Cardiac fibroblast (primary cell): ENCODE measurements at places on chromosomes 7 and 10.
A peak's percentile ranks its signal among the peaks of the same experiment; 100 is the strongest.

DNA sequence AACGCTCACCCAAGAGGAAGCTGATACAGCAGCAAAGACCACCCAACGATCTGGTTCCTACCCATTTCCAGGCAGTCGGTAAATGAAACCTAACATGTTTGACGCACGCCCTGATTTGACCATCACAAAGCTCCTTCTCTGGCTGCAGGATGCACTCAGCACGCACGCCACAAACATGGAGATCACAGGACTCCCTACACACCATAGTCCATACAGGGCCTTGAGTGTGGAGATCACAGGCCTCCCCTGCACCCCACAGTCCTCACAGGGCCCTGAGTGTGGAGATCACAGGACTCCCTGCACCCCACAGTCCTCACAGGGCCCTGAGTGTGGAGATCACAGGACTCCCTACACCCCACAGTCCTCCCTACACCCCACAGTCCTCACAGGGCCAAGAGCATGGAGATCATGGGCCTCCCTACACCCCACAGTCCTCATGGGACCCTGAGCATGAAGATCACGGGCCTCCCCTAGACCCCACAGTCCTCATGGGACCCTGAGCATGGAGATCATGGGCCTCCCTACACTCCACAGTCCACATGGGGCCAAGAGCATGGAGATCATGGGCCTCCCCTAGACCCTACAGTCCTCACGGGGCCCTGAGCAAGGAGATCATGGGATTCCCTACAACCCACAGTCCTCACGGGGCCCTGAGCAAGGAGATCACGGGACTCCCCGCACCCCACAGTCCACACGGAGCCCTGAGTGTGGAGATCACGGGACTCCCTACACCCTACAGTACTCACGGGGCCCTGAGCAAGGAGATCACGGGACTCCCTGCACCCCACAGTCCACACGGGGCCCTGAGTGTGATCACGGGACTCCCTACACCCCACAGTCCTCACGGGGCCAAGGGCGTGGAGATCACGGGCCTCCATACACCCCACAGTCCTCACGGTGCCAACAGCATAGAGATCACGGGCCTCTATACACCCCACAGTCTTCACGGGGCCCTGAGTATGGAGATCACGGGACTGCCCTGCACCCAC, 409.2 kb downstream of the DNAJB6 start:
- no peak for DNase-seq

GRCh38 chr10:47318706-47319105, 3.5 kb upstream of the GDF2 start:
- no peak for DNase-seq

GRCh38 chr7:50682573-50682972, 100.1 kb downstream of the GRB10 start:
- DNase-seq: no peak

DNA sequence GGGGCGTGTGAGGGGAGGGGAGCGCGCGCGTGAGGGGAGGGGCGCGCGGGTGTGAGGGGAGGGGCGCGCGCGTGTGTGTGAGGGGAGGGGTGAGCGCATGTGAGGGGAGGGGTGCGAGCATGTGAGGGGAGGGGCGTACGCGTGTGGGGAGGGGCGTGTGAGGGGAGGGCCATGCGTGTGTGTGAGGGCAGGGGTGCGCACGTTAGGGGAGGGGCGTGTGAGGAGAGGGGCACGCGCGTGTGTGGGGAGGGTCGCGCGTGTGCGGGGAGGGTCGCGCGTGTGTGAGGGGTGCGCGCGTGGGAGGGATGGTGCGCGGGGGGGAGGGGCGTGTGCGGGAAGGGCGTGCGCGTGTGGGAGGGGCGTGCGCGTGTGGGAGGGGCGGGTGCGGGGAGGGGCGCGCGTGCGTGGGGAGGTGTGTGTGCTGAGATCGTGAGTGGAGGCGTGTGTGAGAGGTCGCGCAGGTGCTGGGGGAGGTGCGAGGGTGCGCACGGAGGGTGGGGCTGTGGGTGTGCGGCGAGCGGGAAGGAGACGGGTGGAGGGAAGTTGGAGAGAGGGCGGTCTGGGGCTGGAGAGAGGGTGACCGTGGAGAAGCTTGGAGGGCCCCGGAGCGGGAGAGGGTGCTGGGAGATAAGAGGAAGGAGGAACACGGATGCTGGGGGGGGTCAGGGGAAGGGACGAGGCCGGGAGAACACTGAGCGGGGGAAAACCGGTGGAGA, 19.7 kb downstream of the MXI1 start:
- DNase-seq: peak; percentile 15

GRCh38 chr10:7937315-7937945, 117.1 kb upstream of the GATA3 start:
- DNase-seq: no peak

DNA sequence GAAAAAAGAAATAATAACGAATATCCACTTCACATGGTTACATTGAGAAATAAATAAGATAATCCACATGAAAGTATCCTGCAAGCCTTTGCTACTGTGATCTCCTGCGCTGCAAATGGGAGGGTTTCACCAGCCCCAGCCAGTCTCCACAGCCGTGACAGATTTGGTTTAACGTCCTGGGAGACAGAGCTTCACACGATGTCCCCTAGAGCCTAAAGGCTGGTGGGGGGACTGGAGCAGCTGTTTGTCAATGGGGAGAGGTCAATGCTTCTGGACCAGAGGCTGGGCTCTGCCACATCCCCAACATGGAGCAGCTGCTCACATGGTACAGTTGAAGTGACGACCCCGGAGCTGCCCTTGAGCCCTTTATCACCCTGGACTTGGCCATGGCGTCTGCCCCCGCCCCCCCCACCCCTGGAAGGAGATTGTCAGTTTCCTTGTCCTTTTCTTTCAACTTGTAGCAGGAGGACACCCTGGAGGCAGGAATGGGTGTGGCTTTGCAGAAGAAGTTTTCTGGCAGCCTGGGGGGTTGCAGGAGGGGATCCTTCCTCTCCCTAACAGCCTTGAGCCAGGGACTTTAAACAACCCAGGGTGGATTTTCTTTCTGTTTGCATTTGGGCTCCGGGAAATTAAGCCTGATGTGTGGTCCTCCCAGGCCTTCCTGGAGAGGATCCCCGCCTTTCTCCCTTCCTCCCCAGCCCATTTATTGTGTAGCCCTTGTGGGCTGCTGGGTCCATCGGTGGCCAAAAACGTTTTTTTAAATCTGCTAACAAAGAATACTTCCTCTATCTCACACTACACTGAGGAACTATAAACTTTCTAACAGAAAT, 37.0 kb upstream of the MXI1 start:
- no peak for DNase-seq

GRCh38 chr7:151368136-151368571, 26.5 kb downstream of the NUB1 start:
- peak; percentile 80 for DNase-seq

GRCh38 chr7:122056977-122057376, 87.1 kb downstream of the AASS start:
- DNase-seq: peak; percentile 1

GRCh38 chr7:594212-594913, 74.7 kb upstream of the PDGFA start:
- DNase-seq: no peak

- DNase-seq: no peak
These were observed 8.7 kb upstream of the OGA start for GRCh38 chr10:101826852-101827434.

GRCh38 chr7:3943779-3944520, 642.9 kb downstream of the SDK1 start:
- no peak for DNase-seq

- no peak for DNase-seq
These were observed 376.1 kb upstream of the MTPN start for GRCh38 chr7:136353287-136353686.

DNA sequence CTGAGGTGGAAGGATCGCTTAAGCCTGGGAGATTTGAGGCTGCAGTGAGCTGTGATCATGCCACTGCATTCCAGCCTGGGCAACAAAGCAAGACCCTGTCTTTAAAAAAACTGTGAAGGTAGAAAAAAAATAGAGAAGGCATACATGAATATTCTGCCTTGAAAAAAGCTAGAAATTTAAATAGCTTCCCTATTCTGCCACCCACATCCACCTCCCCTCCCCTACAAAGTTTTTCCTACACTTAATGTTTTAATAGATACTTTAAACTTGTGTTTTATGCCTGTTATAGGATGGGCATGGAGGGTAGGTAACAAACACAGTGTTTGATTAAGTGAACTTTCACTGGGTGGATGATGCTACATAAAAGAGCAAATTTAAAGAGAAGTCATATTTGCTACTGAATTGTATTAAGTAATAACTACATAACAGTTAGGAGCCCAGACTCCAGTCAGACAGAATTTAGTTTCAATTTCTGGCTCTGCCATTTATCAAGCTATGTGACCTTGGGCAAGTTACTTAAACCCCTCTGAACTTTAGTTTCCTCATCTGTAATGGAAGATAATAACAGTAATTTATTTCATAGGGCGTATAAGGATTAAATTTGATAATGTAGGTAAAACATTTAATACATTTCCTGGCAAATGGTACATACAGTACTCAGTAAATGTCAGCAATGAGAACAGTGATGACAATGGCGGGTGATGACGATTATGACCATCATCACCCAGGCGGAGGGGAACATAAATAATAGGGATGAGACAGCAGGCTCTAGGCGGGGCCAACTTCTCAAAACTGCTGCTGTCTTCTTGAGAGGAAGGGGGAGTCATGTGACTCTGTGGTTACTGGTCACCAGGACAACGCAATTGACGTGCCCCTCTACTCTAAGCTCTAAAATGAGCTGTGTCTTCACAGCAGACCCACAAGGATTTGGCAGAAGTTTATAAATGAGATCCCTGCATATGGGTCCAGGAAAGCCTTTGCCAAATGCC, 15.8 kb downstream of the DNMBP start:
- DNase-seq: peak; percentile 95

GRCh38 chr10:70481831-70482530, 3.4 kb downstream of the PALD1 start:
- DNase-seq: peak; percentile 32

DNA sequence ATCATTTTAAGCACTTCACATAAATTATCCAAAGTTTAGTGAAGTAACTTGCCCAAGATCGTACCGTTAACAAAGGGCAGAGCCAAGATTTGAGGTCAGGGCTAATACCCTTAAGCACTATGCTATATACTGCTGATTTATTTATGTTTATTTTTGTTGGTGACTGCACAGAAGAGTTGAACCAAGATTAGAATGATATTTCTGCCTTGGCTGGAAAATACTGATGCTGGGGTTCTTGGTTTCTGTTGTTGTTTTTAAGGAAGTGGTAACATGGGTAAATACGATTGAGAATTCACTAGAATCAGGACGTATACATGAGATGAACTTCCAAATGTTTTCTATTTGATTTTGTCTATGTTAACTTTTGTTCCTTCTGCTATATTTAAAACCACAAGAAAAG, 9.3 kb downstream of the ADD3 start:
- no peak for DNase-seq

DNA sequence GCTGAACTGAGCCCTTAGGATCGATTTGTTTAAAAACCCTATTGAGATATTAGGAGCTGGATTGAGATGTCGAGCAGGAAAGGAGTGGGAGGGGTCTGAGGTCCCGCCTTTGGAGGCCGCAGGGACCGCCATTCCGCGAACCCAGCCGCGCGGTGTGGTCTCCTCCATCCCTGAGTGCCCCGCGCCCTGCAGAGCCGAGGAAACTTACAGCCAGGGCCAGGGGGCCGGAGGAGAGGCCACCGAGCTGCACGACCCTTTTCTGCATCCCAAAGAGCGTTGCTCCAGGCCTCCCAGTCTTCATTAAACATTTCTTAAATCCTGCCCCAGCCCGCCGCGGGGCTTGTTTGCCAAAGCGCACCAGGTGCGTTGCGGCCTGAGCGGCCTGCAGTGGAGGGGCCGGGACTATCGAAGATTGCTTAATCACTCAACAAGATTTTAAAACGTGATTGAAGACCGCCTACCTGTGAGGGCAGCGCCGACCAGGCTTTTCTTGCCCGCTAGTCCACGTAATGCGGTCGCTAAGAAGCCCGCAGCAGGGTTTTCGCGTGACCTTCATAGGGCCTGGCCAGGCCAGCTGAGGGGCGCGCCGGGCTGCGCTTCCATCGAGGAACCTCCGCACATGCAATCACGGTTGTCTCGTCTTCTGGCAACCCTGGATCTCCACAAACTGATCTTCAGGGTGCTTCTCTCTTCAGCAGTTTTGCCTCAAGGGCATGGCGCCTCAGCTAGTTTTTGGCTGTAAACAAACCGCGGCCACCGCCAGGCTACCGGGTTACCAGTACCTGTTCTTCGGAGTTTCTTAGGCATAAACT, 2.0 kb upstream of the CTBP2 start:
- no peak for DNase-seq

DNA sequence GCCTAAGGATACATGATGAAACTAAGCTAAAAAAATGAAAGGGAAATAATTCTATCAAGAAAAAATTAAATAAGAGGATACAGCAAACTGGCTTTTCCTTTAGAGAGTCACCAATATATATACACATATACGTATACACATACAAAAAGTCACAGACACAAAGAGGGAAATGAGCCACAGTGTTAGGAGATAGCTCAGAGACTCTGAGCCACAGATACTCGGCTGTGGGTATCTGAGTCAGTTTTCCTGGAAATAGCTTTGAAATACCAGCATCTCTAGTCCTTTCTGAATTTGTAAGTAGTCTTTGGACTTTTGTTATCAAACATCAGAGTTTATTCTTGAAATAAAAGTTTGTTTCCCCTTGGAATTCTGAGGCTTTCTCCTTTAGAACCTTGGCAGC, 111.8 kb downstream of the TBXAS1 start:
- DNase-seq: no peak

GRCh38 chr10:71014021-71014805, 125.8 kb upstream of the PCBD1 start:
- DNase-seq: no peak

DNA sequence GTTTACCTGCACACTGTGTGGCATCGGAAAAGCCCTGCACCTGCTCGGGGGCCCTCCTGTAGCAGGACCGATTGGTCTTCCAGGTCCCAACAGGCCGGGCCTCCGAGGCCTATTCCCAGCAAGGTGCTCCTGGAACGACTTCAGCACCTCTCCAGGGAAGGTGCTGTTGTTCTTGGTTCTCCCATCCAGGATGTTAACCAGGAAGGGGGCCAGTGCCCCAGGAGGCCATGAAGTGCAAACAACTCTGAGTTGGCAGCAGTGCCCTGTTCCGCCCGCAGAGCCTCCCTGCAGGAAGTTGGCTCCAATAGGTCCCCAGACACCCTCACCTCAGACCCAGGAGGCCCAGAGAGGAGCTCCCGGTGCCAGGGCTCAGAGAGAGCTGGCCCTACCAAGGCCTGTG, 64.0 kb upstream of the DUSP5 start:
- DNase-seq: no peak

GRCh38 chr7:137835486-137836112, 11.2 kb downstream of the DGKI start:
- DNase-seq: no peak

GRCh38 chr7:131106681-131107336, 220.9 kb upstream of the MKLN1 start:
- DNase-seq: no peak

- peak; percentile 89 for DNase-seq
These were observed 33.6 kb downstream of the DNMBP start for GRCh38 chr10:99975942-99976809.
